ENCODE measurements at places on chromosomes 2 and 18.
A peak's percentile ranks its signal among the peaks of the same experiment; 100 is the strongest.

- no peaks in the 10 kb centered on the region for H3K27me3 ChIP-seq
- no peaks in the 10 kb centered on the region for H3K36me3 ChIP-seq
- H3K27ac ChIP-seq = no peak overlapping the region
- H3K4me3 ChIP-seq = no peak overlapping the region
- DNase-seq = no peak
- H3K4me1 ChIP-seq = no peaks in the 10 kb centered on the region
Measured at GRCh38 chr2:157053876-157054275, 203.6 kb upstream of the GALNT5 start.

GRCh38 chr2:172512810-172513523 lies 42.9 kb upstream of the PDK1 start:
- H3K4me1 ChIP-seq = peaks cover 4% of the 10 kb centered on the region
- H3K27ac ChIP-seq = no peak overlapping the region
- no peak for DNase-seq
- H3K4me3 ChIP-seq = no peak overlapping the region

GRCh38 chr2:30664761-30665358 lies 142.4 kb downstream of the CAPN13 start:
- no peaks in the 10 kb centered on the region for H3K36me3 ChIP-seq
- H3K27ac ChIP-seq = peak overlapping the region; percentile 74
- no peaks in the 10 kb centered on the region for H3K27me3 ChIP-seq
- peaks cover 12% of the 10 kb centered on the region for H3K4me1 ChIP-seq
- DNase-seq = peak; percentile 87
- H3K4me3 ChIP-seq = no peak overlapping the region

- H3K4me1 ChIP-seq = peaks cover 2% of the 10 kb centered on the region
- H3K27ac ChIP-seq = no peak overlapping the region
- DNase-seq = peak; percentile 21
- H3K4me3 ChIP-seq = no peak overlapping the region
Measured at GRCh38 chr2:230798769-230799399, 65.9 kb upstream of the ITM2C start.

GRCh38 chr2:30422444-30423040 lies 24.5 kb upstream of the LCLAT1 start:
- H3K27me3 ChIP-seq = no peaks in the 10 kb centered on the region
- H3K4me3 ChIP-seq = no peak overlapping the region
- no peak for DNase-seq
- H3K27ac ChIP-seq = peak overlapping the region; percentile 92
- no peaks in the 10 kb centered on the region for H3K36me3 ChIP-seq
- peaks cover 5% of the 10 kb centered on the region for H3K4me1 ChIP-seq

GRCh38 chr2:221569871-221570270 lies 2.2 kb downstream of the EPHA4 start:
- H3K27me3 ChIP-seq = peaks cover 17% of the 10 kb centered on the region
- H3K4me1 ChIP-seq = peaks cover 11% of the 10 kb centered on the region
- H3K4me3 ChIP-seq = no peak overlapping the region

DNA sequence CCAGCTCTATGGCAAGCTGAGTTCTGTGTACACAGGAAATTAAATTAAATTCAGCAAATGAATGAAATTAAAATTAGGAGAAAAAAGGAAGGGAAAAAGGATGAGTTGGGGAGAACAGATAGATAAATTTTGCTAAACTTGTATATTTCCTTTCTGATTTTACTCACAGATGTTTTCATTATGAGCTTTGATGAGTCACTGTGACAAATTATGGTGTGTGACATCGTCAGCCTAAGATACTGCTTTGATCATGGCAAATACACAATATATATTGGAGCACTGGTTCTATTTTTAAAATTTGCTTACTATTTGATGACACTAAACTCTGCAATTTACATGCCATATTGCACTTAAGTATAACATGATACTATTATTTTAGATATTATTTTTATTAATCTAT lies 464.6 kb upstream of the SPHKAP start:
- no peak overlapping the region for H3K27ac ChIP-seq
- no peaks in the 10 kb centered on the region for H3K4me1 ChIP-seq
- H3K4me3 ChIP-seq = no peak overlapping the region
- no peaks in the 10 kb centered on the region for H3K27me3 ChIP-seq

- H3K4me3 ChIP-seq = no peak overlapping the region
- H3K4me1 ChIP-seq = peaks cover 3% of the 10 kb centered on the region
- H3K36me3 ChIP-seq = no peaks in the 10 kb centered on the region
Measured at GRCh38 chr2:232438951-232439757, 16.8 kb upstream of the ALPI start.

DNA sequence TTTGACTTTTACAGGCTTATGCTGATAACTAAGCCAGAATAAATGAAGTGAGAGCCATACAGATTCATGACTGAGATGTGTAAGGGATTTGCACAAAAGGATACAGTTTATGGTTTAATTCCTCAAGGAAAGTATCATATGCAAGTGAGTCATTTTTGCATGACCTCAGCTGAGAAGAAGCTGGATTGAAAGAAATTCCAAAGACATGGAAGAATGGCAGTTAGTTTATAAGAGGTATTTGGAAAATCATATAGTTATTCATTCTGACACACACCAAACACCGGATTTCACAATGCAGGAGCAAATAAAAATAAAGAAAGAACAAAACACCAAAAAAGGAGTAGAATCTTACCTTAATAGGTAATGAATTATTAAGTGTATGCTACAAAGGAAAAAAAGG lies 83.2 kb upstream of the RND3 start:
- peaks cover 2% of the 10 kb centered on the region for H3K4me1 ChIP-seq
- H3K36me3 ChIP-seq = no peaks in the 10 kb centered on the region
- no peak for DNase-seq
- H3K27ac ChIP-seq = no peak overlapping the region
- H3K4me3 ChIP-seq = no peak overlapping the region
- H3K27me3 ChIP-seq = no peaks in the 10 kb centered on the region

DNA sequence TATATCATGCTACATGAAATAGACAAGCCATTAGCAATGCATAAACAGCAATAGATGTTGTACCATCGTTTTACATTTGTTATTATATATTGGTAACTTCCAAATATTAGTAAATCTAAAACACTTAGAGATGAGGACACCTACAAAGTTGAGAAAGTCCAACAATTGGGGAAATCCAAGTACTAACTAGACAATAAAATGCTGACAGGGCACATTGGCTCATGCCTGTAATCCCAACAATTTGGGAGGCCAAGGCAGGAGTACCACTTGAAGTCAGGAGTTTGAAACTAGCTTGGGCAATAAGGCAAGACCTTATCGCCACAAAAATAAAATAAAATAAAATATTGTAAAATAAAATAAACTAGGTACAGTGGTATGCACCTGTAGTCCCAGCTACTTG lies 1023.1 kb downstream of the SUCLG1 start:
- no peaks in the 10 kb centered on the region for H3K4me1 ChIP-seq
- no peaks in the 10 kb centered on the region for H3K27me3 ChIP-seq
- no peak overlapping the region for H3K4me3 ChIP-seq
- no peaks in the 10 kb centered on the region for H3K36me3 ChIP-seq

DNA sequence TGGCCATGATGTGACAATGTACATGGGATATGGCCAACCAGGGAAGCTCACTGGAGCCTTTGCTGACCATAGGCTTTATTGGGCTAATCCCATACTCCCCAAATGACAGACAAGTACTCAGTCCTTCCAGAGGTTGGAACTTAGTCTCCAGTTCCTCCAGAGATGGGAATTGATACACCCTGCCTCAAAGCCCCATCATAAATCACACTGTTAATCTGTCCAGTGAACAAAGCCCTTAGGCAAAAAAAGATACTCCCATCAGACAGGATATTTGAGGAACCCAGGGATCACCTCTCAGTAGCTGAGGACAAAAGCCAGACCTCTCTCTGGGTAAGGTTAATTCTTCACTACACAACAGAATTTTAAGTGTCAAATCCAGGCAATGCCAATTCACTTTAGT lies 247.5 kb upstream of the CDH20 start:
- no peak overlapping the region for H3K4me3 ChIP-seq
- peak overlapping the region; percentile 59 for H3K27ac ChIP-seq
- peaks cover 7% of the 10 kb centered on the region for H3K4me1 ChIP-seq
- no peak for DNase-seq
- H3K27me3 ChIP-seq = no peaks in the 10 kb centered on the region

DNA sequence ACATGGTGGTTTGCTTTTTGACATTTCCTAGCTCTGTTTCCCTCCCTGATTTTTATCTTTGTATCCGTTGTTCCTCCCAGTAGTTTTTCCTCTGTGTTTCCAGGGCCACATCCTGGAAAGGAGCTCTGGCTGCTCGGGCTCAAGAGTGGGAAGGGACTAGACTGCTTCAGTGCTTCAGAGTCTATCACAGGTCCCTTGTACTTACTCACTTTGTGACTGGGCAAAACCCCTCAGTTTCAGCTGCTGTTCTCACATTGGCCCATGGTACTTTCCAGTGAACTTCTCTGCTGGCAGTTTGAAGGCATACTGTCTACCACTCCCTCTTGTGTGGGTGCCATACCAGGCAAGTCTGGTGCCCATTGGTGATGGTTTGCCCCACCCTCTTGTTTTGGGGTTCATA lies 7.5 kb upstream of the STAMBP start:
- H3K4me3 ChIP-seq = no peak overlapping the region
- DNase-seq = no peak
- no peaks in the 10 kb centered on the region for H3K4me1 ChIP-seq
- no peaks in the 10 kb centered on the region for H3K27me3 ChIP-seq

GRCh38 chr2:84779781-84780180 lies 101.1 kb downstream of the TRABD2A start:
- no peak overlapping the region for H3K27ac ChIP-seq
- no peak overlapping the region for H3K4me3 ChIP-seq
- no peaks in the 10 kb centered on the region for H3K36me3 ChIP-seq
- no peaks in the 10 kb centered on the region for H3K4me1 ChIP-seq
- no peak for DNase-seq
- H3K27me3 ChIP-seq = no peaks in the 10 kb centered on the region

DNA sequence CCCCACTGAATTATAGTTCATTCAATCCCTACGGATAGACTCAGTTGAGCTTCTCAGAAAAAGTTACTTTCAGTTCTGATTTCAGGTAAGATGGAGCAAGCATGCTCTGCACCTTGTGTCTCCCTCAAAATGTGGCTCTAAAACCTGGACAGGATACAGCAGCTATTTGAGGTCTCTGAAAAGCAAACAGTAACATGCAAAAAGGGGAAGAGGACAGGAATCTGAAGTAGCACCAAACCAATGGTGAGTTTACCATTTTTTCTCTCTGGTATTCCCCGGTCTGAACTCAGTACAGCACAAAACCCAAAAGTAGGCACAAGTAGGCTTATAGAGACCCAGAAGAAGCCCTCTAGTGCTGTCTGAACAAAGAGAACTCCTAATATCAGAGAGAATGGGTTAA lies 34.1 kb downstream of the LANCL1 start:
- H3K27ac ChIP-seq = no peak overlapping the region
- H3K4me3 ChIP-seq = no peak overlapping the region

- H3K4me3 ChIP-seq = no peak overlapping the region
- peak; percentile 83 for DNase-seq
- peaks cover 6% of the 10 kb centered on the region for H3K4me1 ChIP-seq
- H3K27ac ChIP-seq = no peak overlapping the region
- H3K27me3 ChIP-seq = no peaks in the 10 kb centered on the region
- H3K36me3 ChIP-seq = peaks cover 6% of the 10 kb centered on the region
Measured at GRCh38 chr2:152546230-152546837, 170.9 kb downstream of the PRPF40A start.

GRCh38 chr2:31384351-31384750 lies 30.2 kb downstream of the XDH start:
- no peaks in the 10 kb centered on the region for H3K4me1 ChIP-seq
- DNase-seq = no peak
- H3K36me3 ChIP-seq = no peaks in the 10 kb centered on the region
- H3K27me3 ChIP-seq = no peaks in the 10 kb centered on the region
- no peak overlapping the region for H3K27ac ChIP-seq

GRCh38 chr2:202032846-202033316 lies 774 bp upstream of the FZD7 start:
- no peaks in the 10 kb centered on the region for H3K36me3 ChIP-seq
- H3K27ac ChIP-seq = peak overlapping the region; percentile 88
- H3K4me3 ChIP-seq = peak overlapping the region; percentile 80
- peaks cover 21% of the 10 kb centered on the region for H3K4me1 ChIP-seq

- no peak overlapping the region for H3K4me3 ChIP-seq
- H3K36me3 ChIP-seq = no peaks in the 10 kb centered on the region
- no peak overlapping the region for H3K27ac ChIP-seq
- H3K27me3 ChIP-seq = no peaks in the 10 kb centered on the region
Measured at GRCh38 chr2:2582998-2583545, 252.0 kb upstream of the MYT1L start.

- peak overlapping the region; percentile 56 for H3K27ac ChIP-seq
- peaks cover 27% of the 10 kb centered on the region for H3K4me1 ChIP-seq
Measured at GRCh38 chr18:48997985-48998831, 47.4 kb upstream of the SMAD7 start.

DNA sequence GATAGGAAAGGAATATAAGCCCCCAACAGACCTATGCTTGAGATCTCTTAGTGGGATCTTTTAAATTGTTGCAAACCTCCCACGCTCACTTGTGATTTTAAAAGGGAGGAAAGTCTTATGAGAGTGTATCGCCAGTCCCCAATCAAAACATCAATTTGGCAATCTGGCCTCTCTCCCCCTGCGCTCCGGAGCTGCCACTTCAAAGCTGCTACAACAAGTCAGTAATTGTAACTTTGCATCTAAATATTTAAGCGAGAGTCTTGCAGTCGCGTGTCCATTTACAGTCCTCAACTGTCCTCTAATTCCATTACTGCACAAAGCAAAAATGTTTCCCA lies 8.4 kb downstream of the PAX3 start:
- no peak overlapping the region for H3K27ac ChIP-seq
- H3K4me3 ChIP-seq = no peak overlapping the region
- peaks cover 67% of the 10 kb centered on the region for H3K27me3 ChIP-seq
- no peaks in the 10 kb centered on the region for H3K4me1 ChIP-seq
- no peak for DNase-seq

DNA sequence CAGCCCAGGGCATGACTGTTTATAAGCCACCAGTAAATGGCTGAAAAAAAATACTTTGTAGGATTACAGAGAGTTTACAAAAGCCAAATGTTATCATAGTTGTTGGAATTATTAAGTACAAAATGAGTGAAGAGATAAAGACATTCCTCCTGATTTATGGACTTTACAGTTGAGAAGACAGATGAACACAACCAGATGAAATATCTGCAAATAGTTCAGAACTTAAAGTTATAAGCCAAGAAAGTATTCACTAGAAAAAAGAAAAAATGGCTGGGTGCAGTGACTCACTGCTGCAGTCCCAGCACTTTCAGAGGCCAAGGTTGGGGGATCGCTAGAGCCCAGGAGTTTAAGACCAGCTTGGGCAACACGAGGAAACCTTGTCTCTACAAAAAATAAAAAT lies 11.2 kb downstream of the PMAIP1 start:
- H3K4me1 ChIP-seq = no peaks in the 10 kb centered on the region
- no peak overlapping the region for H3K27ac ChIP-seq
- H3K27me3 ChIP-seq = no peaks in the 10 kb centered on the region
- peaks cover 2% of the 10 kb centered on the region for H3K36me3 ChIP-seq
- no peak overlapping the region for H3K4me3 ChIP-seq
- no peak for DNase-seq

DNA sequence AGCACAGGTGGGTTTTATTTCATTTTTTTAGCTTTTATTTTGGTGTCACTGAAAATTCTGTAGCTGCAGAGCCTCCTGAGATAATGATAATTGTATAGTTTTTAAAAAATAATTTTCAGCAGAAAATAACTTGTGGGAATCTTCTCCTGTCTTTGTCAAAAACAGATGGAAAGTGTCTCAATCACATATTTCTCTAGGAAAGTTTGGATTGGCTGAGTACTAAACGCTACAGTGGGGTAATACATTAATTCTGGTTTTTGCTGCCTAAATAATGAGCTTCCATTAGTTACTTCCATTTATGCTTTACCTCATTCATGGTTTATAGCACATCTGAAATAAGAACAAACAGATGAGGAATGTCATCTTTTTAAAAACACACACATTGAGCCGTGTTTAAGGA lies 2.2 kb downstream of the TWIST2 start:
- no peak overlapping the region for H3K4me3 ChIP-seq
- H3K27me3 ChIP-seq = peaks cover 44% of the 10 kb centered on the region

GRCh38 chr18:61683856-61684255 lies 209.0 kb downstream of the RNF152 start:
- H3K4me3 ChIP-seq = no peak overlapping the region
- peak; percentile 74 for DNase-seq
- no peaks in the 10 kb centered on the region for H3K27me3 ChIP-seq
- H3K36me3 ChIP-seq = no peaks in the 10 kb centered on the region
- no peak overlapping the region for H3K27ac ChIP-seq

Measured in trophoblast cell (in vitro differentiated cells and primary cell).